SJSA1 (cell line): ENCODE measurements at places on chromosomes 2 and 18. TPM values are rescaled to one million over a fixed set of nuclear protein-coding genes. Genes with fewer than 3 reads are reported as not detected.

GRCh38 chr2:141911485-141912066 lies 219.2 kb downstream of the LRP1B start:
- DNase-seq, result peak; percentile 16

GRCh38 chr2:120486946-120487345 lies 141.0 kb downstream of the INHBB start:
- no peak for DNase-seq

DNA sequence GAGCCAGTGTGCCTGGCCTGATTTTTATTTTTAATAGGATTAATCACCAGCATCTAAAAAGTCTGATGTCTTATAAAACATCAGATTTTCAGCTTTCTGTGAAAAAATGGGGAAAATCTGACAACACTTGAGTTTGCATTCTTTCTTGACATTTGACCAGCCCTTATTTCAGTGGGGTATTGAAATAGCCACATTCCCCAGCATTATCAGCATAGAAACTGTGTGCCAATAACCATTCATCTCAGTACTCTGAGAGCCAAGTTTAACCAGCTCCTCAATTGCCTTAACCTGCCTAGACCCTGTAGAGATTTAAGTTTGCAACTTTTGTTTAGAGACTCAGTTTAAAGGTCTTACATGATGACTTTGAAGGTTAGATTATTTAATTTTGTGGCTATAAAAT lies 155.0 kb downstream of the CERS6 start:
- peak; percentile 23 for DNase-seq

- no peak for DNase-seq
Measured at GRCh38 chr2:86031151-86031550, 74.5 kb downstream of the POLR1A start.

GRCh38 chr2:38170067-38170466 lies 94.1 kb upstream of the CYP1B1 start:
- DNase-seq, result no peak

DNA sequence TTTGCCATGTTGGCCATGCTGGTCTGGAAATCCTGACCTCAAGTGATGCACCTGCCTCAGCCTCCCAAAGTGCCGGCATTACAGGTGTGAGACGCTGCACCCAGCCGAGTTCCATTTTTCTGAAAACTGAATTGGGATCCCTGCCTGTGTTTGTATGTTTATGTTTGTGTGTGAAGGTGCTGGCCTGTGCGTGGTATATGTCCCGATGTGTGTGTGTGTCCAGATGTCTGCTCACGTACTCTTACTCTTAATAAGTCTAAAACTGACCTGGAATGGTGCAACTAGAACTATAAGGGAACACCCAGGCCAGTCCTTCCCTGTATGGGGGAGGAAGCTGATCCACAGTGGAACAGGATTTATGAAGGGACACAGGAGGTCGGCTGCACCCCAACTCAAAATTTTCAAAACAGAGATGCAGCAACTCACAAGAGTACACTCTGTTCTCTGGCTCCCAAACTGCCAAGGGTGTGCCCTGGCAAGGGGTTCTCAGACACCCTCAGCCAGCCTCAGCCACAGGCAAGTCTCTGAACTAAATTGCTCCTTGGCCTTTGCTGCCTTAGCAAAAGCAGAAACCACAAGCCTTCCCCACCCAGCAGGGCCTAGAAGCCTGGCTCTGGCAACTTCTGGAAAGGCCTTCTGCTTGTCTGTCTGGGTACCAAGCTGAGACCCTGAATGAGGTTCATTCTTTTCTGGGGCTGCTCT lies 36.5 kb downstream of the RHOB start:
- no peak for DNase-seq

DNA sequence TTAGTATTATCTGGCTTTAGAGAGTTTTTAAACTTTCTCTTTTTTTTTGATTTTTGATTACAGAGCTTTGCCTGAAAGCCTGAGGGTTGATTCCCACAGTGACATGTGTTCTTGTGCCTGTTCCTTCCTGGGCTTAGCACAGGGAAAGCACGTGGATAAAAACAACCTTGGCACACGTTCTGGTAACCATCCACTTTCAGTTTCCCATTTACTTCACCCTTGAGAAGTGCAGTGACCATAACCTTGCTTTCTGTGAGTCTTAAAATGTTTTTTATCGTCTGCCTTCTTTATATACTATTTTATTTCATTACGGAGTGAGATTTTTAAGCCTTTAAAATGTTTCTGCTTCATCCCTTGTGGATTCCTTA lies 11.5 kb downstream of the CD226 start:
- DNase-seq, result no peak

DNA sequence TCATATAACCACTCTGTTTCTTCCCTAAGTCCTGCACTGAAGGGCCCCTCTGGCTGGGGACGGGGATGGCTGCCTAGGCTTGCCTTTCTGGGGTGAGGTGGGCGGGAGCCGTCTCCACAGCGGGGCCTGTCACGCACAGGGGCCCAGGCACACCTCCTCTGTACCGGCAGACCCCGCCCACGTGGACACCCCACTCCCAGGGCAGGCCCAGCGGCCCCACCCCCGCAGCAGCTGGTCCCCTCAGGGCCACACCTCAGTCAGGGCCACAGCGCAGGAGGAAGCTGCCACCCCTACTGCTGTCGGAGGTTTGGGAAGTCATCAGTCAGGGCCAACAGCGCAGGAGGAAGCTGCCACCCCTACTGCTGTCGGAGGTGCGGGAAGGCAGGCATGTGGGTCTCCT lies 257.6 kb upstream of the RAB6C start:
- DNase-seq, result no peak

DNA sequence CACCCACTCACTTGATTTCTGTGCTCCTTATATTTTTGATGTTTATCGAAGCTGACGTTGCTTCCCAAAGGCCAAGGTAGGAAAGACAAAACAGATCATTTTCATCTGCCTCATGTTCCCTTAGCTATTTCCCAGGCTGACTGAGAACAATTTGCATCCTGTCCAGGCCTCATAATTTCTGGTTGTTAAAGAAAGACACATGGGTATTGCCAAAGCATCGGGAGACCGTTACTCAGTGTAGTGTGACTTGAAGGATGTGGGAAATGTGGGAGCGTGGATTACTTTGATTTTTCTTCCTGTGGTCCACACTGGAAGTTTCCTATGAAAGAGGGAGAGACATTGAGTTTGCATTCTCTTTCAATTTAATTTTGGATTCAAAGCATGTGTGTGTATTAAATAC lies 204.6 kb downstream of the TRIB2 start:
- DNase-seq, result no peak

GRCh38 chr18:24502667-24503523 lies 42.5 kb downstream of the HRH4 start:
- DNase-seq, result no peak

GRCh38 chr2:206521612-206522011 lies 78.3 kb downstream of the ADAM23 start:
- DNase-seq, result no peak

DNA sequence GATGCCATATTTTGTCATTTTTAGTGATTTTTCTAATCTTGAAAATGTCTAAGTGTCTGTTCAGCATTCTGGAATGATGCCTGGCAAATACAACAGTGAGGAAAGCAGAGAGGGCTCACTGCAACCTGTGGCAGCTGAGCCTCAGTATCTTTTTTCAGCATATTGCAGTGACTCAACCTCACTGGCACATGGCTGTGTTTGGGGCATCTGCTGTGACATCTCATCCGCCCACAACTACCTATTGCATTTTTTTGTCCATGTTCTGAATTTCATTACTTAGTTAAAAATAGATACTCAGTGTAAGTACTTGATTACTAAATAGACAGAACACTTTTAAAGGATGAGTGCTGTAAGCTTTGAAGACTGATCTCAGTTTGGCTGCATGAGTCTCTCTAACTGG lies 10.7 kb downstream of the BABAM2 start:
- DNase-seq, result no peak

GRCh38 chr2:65554765-65555591 lies 122.6 kb upstream of the SPRED2 start:
- DNase-seq, result no peak

- no peak for DNase-seq
Measured at GRCh38 chr18:8849696-8850095, 144.3 kb downstream of the MTCL1 start.

- DNase-seq, result no peak
Measured at GRCh38 chr2:50641633-50642032, 390.3 kb downstream of the NRXN1 start.

GRCh38 chr2:61720911-61721310 lies 132.9 kb downstream of the FAM161A start:
- DNase-seq, result no peak

DNA sequence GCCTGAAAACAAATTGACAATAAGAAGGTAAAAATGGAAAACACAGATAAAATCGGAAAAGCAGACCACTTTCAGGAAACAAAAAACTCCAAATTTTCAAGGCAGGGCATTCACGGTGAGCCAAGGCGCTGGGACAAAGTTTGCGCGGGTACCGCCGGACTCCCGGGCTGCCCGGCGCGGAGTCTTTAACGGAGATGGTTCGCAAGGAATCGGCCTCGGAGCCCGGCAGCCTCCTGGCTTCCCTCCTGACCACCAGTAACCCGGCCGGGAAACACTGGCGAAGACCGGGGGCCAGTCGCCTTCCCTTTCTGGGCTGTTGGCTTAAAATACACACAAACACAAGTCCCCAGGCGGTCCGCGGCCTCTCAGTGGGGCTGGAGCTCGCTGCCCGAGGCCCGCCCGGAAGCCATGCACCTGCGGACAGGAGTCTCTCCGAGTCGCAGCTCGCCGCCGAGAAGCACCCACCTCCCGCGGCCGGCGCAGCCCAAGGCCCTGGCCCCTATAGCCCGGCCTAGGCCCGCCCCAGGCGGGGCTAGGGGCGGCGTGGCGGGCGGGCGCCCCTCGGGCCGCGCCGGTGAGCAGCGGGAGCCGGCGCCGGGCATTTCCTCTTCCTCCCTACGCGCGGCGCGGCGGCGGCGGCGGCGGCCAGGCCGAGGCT lies 622 bp upstream of the KCMF1 start:
- DNase-seq, result peak; percentile 68

DNA sequence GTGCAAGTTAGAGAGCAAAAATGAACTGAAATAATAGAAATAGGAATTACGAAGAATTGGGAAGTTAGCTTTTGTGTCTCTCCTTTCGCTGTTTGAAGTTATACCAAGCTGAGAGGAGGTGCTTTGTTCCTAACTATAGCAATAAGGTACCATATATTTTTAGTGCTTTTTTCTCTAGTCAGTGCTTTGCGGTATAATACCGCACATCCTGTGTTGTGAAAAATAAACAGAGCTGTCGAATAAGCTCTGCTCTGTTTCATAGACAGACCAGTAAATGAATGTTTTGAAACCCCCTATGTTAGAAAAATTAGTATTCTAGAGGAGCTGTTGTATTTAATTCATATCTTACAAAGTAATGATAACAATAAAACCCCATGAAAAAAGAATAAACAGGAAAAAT lies 130.8 kb downstream of the MAP4K4 start:
- no peak for DNase-seq

DNA sequence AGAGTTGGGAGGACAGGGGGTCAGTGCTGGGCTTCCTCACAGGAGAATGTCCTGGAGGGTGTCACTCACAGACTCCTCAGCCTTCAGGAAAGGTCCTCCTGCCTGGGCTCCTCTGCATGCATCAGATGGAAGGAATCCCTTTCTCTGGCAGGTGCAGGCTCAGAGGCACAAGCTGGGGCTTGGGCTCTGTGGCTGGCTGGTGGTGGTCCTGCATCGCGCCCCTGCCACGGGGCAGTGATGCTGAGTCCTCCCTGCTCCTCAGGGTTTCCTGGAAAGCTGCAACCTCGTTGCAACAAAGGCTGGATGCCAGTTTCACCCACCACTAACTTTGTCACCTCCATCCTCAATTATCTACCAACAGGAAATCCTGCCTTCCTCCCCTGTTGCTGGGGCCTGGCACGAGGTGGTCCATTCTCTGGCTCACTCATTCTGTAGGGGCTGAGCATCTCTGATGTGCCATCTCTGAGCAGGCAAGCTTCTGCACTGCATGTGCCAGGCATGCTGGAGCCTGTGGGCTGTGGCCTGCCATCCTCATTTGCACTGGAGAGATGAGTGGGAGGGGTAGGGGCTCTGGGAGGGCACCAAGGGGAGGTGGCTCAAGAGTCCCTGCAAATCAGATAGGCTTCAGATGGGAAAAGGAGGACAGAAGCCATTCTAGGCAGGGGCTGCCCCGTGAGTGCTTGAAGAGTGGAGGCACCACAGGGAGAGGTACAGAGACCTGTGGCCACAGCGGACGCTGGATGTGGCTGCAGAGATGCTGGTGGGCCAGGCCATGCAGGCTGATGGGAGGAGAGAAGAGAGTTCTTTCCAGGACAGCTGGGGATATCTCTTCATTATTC lies 272.6 kb upstream of the HS6ST1 start:
- DNase-seq, result no peak

DNA sequence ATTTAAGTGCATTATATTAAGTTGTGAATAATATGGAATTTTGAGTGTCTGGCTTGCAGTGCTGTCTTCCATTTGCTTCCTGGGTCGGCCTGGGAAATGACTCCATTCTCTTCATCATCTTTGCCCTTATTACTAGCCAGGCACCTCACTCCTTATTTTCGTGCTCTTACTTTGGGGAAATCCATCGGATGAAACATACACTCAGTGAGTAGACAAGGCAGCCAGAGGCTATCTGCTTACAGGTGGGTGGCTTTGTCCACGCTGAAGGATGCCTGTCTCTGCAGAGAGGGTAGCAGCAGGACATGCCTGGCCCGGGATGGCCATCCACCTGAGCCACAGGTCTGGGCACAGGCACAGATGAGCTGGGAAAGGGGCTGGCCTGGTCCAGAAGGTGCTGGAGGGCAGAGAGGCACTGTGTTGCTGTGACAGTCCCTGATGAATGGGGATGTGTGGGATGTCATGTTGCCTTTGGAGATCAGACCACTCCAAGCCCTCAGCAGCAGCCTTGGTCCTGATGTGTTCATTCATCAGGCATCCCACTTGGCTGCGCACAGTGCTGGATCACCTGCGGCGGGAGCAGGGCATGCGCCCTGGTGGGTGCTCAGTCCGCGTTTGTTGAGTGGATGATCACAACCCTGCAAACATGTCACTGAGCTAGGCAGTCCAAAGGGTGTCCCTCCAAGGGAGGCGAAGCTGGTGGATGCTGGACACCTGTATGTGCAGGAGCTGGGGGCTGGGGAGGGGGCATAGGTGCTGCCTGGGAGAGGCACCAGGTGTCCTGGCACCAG lies 236.0 kb downstream of the LDLRAD4 start:
- no peak for DNase-seq

The IL37 gene
- not detected in 2 replicates for total RNA-seq

The LOXHD1 gene
- total RNA-seq, result not detected in 2 replicates

The CFC1 gene
- total RNA-seq, result not detected in 2 replicates

The STON1 gene
- total RNA-seq, result 7.8 and 8.8 TPM in 2 replicates

The TNFAIP6 gene
- 1.3 and 1.5 TPM in 2 replicates for total RNA-seq

The NXPH2 gene
- total RNA-seq, result 6.1 and 8.3 TPM in 2 replicates

The TCF7L1 gene
- 0.68 and 1.3 TPM in 2 replicates for total RNA-seq

The LAPTM4A gene
- 161 and 214 TPM in 2 replicates for total RNA-seq

The CNRIP1 gene
- total RNA-seq, result 5.0 and 14.0 TPM in 2 replicates

The LYG1 gene
- 0.37 TPM in 1 of 2 replicates, not detected in the other for total RNA-seq
